ENCODE measurements at places on chromosomes 4 and X. TPM values are rescaled to one million over a fixed set of nuclear protein-coding genes. Genes with fewer than 3 reads are reported as not detected.

- no peak for DNase-seq
These were observed 52.9 kb upstream of the VEGFC start for GRCh38 chr4:176845636-176846035.

- DNase-seq: no peak
These were observed 173.9 kb upstream of the KLF3 start for GRCh38 chr4:38489924-38490639.

DNA sequence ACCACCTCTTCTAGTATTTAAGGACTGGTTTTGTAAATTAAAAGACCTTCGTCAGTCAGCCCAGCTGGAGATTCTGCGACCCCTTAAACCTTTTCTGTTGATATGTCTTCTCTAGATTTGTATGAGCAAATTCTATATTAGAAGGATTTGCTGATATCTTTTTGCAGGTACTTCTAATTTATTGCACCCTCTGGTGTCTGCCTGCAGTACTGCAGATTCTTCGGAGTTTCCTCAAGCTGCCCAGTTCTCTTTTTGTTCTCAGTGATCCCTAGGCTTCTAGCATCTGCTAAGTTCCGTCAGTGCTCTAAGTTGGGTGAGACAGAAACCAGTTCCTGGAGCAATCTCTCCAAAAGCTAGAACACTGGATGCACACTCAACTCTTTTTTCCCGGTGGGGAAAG, 545.2 kb downstream of the C4orf33 start:
- no peak for DNase-seq

DNA sequence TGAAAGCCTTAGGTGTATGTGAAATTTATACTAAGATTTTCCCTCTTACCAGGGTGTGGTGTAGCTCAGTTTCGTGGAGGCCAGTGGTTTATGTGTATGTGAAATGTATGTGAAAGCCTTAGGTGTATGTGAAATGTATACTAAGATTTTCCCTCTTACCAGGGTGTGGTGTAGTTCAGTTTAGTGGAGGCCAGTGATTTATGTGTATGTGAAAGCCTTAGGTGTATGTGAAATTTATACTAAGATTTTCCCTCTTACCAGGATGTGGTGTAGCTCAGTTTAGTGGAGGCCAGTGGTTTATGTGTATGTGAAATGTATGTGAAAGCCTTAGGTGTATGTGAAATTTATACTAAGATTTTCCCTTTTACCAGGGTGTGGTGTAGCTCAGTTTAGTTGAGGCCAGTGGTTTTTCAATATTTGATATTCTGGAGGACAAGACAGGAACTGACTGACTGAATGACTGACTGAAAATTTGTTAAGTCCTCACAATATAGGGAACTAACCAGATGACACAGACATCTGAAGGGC, 143.7 kb downstream of the NEXMIF start:
- DNase-seq: no peak

DNA sequence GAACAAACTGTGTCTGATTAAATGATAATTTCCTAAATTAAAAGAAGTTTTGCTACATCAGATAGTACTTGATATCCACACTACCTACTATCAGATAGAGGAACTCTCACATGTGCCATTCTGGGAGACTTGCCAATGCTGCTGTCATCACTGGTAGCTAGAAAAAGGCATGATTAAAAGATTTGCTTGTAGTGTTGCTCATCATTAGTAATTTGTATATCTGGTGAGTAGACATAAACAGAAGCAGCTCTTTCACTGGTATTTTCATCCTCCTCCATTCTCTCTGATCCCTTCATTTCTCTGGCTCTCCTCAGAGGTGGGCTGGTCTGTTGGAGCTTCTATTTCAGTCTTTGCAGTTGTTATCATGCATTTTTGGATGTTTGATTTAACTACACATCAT, 56.0 kb downstream of the SPRY1 start:
- no peak for DNase-seq

DNA sequence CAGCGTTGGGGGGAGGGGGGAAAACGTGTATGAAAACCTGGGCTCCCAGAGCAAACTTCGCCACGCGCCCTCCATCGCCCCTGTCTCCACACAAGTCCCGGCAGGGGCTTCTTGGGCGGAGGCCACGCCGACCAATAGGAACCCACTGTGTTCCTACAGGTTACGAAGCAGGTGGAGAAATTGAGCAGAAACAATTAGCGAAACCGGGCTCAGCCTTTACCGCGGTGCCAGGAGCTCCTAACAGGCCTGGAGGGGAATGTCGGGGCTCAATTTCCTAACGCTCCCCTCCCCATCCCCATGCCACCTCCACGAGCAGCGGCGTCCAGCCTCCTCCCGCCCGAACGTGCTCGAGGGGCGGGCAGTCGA, 589 bp upstream of the KIT start:
- peak; percentile 23 for DNase-seq

DNA sequence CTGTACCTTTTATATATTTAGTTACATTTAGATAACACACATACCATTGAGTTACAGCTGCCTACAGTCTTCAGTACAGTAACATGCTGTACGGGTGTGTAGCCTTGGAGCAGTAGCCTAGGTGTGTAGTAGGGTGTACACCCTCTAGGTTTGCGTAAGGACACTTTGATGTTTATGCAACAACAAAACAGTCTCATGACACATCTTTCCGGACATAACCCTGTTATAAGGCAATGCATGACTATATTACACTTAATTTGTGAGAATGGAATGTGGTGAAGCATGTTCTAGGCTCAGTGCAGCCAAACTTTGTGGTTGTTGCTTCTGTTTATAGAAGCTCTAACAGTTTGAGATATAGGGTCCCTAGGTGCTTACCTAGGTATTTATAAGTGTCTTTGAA, 65.4 kb downstream of the SPRY1 start:
- no peak for DNase-seq

DNA sequence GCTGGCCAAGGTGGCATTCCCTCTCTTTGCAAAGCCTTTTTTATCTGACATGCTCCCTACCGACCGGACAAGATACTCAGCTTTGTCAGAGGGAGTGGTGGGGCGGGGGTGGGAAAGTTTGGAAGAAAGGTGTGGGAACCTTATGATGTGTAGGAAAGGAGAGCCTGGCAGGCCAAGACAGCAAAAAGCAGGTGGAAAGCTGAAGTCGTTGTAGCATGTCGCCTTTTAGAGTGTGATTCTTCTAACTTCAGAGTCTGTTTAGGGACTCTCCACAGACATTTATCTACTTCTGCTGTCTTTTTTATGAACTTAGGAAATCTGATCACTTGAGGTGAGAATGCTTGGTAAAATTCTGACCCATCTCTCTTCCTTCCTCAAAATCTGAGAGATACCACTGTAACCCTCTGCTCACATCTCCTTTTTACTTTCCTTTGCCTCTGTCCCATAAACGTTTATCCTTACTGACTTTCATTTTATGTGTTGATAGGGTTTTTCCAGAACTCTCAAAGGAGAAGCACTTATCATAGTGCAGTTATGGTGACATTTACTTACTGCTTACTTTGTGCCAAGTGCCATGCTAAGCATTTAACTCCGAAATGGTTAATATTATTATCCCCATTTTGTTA, 8.2 kb upstream of the RUFY3 start:
- no peak for DNase-seq

GRCh38 chr4:22488106-22488505, 27.8 kb downstream of the ADGRA3 start:
- DNase-seq: no peak

GRCh38 chr4:158609116-158609515, 62.6 kb downstream of the C4orf46 start:
- no peak for DNase-seq

Gene EVC2
- 19.4 TPM for total RNA-seq

Gene FOXP3
- total RNA-seq: not detected

Gene L1CAM
- total RNA-seq: 1.2 TPM

Gene CABS1
- total RNA-seq: not detected

Gene MTTP
- total RNA-seq: 1.4 TPM

Gene SLC26A1
- total RNA-seq: 0.20 TPM

Gene RCHY1
- total RNA-seq: 20.9 TPM

Gene SNCA
- 23.1 TPM for total RNA-seq

Gene MAGEE2
- total RNA-seq: not detected
